ENCODE measurements at places on chromosomes 2 and 18.
A peak's percentile ranks its signal among the peaks of the same experiment; 100 is the strongest.

- DNase-seq, result no peak
Observed at GRCh38 chr2:195363496-195363895, 293.5 kb upstream of the SLC39A10 start.

DNA sequence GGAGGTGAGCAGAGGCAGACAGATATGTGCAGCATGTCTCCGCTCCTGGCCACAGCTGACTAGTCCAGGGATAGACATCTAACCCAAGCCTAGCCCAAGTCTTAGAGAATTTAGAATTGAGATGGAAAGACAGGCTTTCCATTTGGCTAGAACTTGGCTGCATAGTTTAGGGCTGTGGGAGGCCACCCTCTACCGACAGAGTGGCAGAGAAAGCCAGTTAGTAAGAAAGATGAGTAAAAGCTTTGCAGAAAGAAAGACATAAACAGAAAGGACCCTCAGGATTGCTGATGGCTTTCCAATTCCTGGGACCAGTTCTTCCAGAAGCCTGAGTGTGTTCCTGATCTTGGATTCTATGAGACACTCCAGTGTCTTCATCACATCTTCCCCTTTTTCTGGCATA is 62.1 kb downstream of the DYM start:
- DNase-seq, result no peak

GRCh38 chr18:57659460-57660102 is 37.9 kb upstream of the NARS1 start:
- DNase-seq, result no peak

GRCh38 chr2:231039294-231039664 is 2.0 kb downstream of the C2orf72 start:
- DNase-seq, result no peak

- DNase-seq, result peak; percentile 2
Observed at GRCh38 chr2:53787614-53788289, 908 bp downstream of the ERLEC1 start.

GRCh38 chr2:54560146-54560881 is 104.2 kb downstream of the SPTBN1 start:
- DNase-seq, result no peak

DNA sequence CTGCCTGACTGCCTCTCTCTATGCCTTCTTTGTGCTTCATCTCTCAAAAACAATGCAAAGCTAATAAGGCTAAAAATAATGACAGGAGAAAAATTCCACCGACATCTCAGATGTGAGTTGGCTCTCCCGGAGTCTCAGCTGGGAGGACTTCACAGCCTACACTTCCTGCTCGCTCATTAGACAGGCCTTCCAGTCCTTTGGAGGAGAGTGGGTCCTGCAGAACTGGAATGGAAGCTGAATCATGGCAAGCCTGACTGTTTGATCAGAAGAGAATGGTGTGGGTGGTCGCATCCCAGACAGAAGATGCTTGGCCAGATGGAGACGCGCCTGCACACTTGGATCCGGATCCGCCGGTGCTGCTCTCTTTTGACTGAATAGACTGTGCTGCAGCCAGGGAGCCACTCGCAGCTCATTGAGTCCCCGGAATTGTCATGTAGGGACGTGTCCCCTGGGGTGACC is 49.7 kb downstream of the TRIB2 start:
- DNase-seq, result no peak

- DNase-seq, result peak; percentile 25
Observed at GRCh38 chr2:200379481-200380090, 73.1 kb downstream of the SPATS2L start.

GRCh38 chr2:235734688-235735231 is 240.9 kb downstream of the AGAP1 start:
- DNase-seq, result no peak

GRCh38 chr18:75880925-75881504 is 453.5 kb upstream of the SMIM21 start:
- no peak for DNase-seq

GRCh38 chr2:158575051-158575635 is 118.4 kb downstream of the PKP4 start:
- no peak for DNase-seq

DNA sequence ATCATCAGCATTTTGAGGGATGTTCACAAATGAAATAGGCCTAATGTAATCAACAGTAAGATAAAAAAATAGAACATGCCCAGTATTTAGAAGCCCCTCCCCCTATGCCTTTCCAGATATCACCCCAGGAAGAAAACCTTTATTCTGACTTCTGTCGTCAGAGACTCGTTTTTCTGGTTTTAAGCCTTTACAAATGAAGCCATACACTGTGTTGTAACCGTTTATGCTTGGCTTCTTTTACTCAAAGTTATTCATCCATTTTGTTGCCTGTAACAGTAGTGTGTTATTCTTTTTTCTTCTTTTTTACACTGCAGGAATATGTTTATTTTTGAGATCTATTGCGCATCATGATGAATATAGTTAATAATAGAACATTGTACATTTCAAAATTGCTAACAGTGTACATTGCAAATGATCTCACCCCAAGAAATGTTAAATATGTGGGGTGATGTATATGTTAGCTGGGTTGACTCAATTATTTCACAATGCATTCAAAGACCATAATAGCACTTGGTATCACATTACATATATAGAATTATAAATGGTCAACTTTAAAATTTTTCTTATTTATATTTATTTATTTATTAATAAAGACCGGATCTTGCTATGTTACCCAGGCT is 28.1 kb upstream of the PNPT1 start:
- DNase-seq, result no peak

DNA sequence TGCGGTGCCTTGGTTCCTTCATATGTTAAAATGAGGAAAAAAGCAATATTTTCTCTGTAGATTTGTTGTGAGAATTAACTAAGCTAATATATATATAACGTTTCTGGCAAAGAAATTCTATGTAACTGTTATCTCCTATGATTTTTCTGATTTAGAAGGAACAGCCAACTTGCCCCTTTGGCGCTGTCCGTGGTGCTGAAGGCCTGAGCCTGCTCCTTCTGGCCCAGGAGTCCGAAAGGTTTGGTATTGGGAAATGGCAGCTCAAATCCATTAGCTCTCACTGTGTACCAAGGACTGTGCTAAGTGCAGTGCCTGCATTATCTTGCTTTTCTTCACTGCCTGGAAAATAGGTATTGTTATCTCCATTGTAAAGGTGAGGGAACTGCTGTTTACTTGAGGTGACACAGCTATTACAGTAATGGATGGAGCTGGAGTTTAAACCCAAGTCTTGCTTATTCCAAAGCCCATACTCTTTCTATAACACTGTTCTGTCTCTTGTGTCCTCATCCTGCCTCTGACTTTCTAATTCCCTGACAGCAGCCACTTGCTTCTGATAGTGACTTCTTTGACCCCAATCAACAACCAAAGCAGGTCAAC is 52.2 kb downstream of the C1QL2 start:
- DNase-seq, result no peak
